ENCODE measurements at places on chromosomes 7 and 10.
A peak's percentile ranks its signal among the peaks of the same experiment; 100 is the strongest.

GRCh38 chr7:119556436-119556835 is 716.5 kb upstream of the KCND2 start:
- no peak for DNase-seq

- DNase-seq = no peak
Measured at GRCh38 chr7:130831817-130832481, 97.9 kb upstream of the KLF14 start.

- no peak for DNase-seq
Measured at GRCh38 chr10:119371704-119372663, 164.6 kb downstream of the GRK5 start.

DNA sequence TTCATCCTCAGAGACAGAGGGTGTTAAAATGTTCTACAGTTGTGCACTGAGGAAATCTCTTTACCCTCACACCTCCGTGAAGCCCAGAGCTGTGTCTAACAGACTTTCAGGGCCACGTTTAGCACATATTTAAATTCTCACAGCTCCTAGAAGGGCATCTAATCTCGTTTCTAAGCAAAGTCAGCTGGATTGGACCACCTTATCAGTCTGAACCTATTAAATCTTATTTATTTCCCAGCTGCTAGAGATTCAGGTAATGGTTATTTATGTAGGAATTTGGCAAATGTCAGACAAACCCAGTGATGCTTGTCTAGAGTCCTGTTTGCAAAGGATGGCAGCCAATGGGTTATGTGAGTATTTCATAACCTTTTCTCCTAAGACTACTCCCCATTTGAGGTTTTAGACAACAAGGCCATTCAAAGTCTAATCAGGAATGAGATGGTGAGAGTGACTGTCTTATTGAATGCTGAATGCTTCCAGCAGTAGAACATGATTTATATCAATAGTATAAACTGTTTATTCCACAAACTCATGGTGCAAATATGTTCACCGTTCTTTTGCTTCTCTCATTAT is 54.8 kb upstream of the EXOC4 start:
- DNase-seq = no peak

DNA sequence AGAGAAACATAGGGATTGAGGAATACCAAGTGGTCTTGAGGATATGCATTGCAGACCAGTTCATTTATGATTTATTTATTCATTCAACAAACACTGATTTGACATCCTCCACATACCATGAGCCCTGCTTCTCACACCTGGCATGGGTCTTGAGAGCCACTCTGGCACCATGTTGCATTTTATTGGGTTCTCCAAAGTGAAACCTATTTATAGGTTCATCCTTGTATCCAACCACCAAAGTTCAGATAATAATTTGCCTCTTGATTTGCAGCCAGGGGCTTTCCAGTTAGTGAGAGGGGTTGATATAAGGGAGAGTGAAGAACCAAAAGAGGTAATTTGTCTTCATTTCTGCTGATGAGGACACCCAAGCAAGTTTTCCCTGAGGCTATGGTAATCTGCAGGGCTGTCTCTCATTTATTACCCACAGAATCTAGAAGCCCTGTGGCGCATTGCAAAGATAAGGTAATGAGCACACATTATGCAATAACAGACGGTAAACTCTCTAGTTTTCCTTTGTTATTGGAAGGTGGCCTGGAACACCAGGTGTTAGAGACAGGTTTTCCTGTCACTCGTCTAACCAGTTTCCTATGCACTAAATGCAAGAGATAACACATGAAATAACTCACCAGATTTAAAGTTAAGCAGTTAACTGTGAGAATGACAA is 28.8 kb upstream of the ICA1 start:
- no peak for DNase-seq

GRCh38 chr7:14340393-14341074 is 351.1 kb upstream of the ETV1 start:
- DNase-seq = no peak

DNA sequence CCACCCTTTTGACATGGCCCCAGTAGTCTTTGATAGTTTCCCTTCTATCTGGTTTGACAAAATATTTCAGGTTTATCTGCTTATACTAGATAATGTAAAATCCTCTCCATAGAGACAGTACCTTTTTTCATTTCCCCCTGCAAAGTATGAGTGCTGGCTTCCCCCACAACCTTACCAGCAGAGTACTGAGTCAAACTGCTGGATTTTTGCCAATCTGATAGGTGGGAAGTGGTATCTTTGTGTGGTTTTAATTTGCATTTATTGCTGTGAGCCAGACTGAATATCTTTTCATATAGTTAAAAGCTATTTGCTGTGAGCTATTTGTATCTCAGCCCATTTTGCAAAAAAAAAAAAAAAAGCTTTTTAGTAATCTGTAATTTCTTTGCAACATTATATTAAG is 32.1 kb upstream of the HECTD2 start:
- peak; percentile 1 for DNase-seq

GRCh38 chr10:125020871-125021270 is 78.9 kb downstream of the ZRANB1 start:
- DNase-seq = no peak

DNA sequence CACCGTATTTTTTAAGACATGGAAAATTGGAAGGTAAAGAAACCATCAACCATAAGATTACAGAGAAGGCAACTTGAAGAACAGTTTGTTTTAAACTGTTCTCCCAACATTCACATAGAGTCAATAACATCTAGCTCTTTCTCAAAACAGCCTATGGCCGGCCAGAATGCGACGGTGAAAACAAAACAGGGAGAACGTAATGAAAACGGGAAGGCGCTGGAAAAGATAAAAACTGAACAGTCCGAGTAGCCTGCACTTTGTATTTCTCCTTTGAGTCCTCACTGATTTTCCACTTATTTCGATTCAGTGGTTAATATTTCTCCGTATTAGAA is 637 bp downstream of the MICU1 start:
- DNase-seq = no peak

GRCh38 chr10:52782554-52782953 is 10.0 kb upstream of the MBL2 start:
- no peak for DNase-seq
